IPS DF 19.7 (cell line): ENCODE measurements at places on chromosomes 12 and 14.
A peak's percentile ranks its signal among the peaks of the same experiment; 100 is the strongest.

DNA sequence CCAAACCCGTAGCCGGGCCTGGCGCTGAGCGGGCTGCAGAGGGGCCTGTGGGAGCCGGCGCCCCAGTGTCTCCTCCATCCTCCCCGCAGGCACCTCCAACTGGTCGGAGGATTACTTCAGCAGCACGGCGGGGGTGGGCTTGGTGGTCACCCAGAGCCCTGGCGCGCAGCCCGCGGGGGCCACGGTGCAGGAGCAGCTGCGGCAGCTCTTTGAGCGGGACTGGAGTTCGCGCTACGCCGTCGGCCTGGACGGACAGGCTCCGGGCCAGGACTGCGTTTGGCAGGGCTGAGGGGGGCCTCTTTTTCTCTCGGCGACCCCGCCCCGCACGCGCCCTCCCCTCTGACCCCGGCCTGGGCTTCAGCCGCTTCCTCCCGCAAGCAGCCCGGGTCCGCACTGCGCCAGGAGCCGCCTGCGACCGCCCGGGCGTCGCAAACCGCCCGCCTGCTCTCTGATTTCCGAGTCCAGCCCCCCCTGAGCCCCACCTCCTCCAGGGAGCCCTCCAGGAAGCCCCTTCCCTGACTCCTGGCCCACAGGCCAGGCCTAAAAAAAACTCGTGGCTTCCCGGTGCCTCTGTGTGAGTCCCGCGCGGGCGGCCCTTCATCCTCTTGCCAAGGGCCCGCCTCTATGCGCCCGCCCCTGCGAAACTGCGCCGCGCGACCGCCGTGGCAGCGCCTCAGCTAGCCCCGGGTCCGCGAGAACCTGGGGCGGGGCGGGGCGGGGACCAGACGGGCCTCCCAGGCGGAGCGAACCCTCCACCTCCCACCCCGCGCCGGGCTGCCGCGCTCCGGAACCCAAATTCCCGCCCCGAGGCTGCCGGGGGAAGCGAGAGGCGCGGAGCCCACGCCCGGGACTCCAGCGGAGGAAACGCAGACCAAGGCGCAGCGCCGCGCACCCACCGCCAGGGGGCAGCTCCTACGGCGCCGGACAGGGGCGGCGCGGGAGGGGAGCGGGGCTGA is 8.3 kb downstream of the PLD4 start:
- DNase-seq, result no peak

- DNase-seq, result no peak
Observed at GRCh38 chr12:57098546-57098945, 9.6 kb downstream of the NAB2 start.

DNA sequence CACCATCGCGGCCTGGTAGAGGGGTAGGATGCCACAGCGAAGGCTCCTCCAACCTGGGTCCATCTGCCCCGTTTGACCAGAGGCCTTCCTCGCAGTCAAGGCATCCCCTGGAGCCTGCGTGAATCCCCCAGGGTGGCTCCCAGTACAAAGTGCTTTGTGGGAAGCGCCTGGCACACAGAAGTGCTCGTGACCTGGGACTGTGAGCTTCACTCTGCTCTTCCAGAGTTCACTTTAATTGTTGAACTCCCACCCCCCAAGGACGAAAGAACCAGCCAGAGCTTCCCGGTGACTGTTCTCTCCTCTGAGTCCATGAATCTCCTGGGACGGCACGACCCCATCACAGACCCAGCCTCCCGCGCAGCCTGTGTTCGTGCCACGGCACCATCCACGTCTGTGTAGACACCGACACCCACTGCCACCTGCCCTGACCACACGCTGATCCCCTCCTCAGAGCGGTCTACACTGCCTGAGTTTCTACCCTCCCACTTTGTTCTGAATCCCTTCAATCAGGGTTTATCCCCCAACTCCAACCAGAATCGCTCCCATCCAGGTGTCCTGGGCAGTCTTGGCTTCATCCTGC is 15.9 kb downstream of the P2RX2 start:
- DNase-seq, result no peak

- no peak for DNase-seq
Observed at GRCh38 chr12:5910790-5911548, 34.1 kb downstream of the ANO2 start.

DNA sequence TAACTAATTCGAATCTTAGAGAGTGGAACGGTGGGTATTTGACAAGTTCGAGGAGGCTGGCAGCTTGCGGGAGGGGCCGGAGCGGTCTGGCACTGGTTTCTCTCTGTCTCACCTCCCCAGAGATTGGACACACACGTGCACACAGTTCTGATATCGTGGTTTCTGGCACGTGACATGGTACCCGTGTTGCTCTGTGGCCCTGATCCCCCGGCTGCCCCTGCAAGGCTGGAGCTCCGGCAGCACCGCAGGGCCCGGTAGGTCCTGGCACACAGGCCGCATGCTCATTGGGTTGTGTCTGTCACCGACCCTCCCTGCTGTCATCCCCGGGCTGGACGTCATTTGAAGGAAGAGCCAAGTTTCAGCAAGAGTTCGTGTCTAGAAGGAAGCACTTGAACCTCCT is 82.7 kb downstream of the PPP2R5C start:
- DNase-seq, result no peak

GRCh38 chr12:65962921-65963861 is 138.9 kb downstream of the HMGA2 start:
- peak; percentile 40 for DNase-seq

DNA sequence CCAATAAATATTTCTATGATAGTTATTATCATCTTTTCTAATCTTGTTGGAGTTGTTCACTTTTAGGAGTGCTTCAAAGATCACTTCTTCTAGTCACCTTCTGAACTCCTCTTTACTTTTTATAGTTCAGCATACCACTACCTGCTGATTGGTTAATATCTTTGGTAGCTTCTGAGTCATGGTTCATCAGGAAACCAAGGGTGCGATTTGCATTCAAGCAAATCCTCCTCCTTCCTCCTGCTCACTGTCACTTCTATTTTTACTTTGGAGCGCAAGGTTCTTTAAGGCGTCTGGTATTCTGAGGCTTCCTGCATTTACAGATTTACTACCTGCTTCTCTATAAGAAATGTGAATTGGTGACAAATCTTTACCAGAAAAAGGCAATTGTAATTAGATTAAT is 24.0 kb downstream of the SYT1 start:
- no peak for DNase-seq

DNA sequence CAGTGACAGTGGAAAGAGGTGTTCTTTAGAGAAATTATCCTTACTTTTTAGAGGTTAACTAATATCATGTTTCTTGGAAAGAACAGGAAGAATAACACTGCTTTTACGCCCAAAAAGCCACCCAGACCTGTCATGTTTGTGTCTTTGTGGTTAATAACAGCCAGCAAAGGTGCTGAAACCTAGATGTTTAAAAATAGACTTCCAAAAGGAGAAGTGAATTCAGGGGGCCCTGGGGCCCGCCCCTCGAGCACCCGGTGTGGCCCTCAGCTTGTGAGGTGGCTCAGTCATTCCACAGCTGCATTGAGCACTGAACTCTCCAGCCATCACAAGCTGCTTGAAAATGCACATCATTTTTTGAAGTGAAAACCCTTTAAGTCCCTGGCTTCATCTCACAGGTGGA is 20.8 kb upstream of the AMN start:
- no peak for DNase-seq

DNA sequence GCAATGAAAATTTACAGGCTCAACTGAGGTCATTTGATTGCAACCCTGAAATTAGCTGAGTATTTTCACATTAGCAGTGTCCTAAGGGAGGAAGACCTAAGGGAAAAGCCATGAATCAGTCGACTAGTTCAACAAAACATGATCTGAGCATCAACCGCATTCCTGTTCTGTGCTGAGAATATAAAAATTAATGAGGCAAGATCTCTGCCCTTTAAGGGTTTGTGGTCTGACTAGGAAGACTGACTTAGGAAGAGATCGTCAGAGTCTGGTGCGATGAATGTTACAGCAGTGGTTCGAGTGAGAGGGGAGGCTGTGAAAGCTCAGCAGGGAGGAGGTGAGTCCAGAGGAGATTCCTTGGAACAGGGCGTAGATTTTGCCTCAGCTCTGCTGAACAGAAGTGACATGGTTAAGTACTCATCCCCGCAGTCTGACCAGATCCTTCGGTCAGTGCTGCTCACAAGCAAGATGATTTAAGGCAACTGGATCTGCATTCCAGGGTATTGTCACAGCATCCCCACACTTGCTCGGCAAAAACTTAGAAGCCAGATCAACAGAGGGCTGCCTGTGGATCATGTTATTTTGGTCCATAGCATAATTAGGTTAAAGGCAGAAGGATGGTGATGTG is 49.6 kb downstream of the BMAL2 start:
- DNase-seq, result no peak

GRCh38 chr12:71873821-71874220 is 34.3 kb downstream of the TBC1D15 start:
- no peak for DNase-seq

GRCh38 chr12:1117371-1117770 is 126.3 kb downstream of the ERC1 start:
- DNase-seq, result no peak

- no peak for DNase-seq
Observed at GRCh38 chr12:129145381-129145780, 292.1 kb downstream of the GLT1D1 start.

- DNase-seq, result no peak
Observed at GRCh38 chr12:60279221-60279620, 683.4 kb downstream of the SLC16A7 start.
